ENCODE measurements at places on chromosomes 1 and 21.
A peak's percentile ranks its signal among the peaks of the same experiment; 100 is the strongest.

DNA sequence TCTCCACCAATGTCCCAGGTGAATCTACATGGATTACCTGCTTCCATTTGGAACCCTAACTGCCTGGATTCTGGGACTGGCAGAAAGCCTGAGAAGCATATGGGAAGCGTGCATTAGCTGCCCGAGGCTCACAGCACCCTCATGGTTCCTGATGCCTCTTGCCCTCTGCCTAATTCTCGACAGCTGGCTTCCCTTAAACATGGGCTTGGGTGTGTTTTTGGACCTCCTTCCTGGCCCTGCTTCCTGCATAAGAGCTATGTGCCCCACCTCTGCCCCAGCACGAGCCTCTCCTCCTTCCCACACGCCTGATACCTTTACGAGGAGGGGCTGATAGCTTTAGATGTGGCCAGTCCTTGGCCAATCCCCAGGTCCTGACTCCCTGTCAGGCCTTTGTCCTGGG lies 152.4 kb upstream of the HMGB4 start:
- H3K4me3 ChIP-seq = no peak overlapping the region
- H3K27me3 ChIP-seq = no peaks in the 10 kb centered on the region
- no peaks in the 10 kb centered on the region for H3K36me3 ChIP-seq
- no peak for DNase-seq
- no peaks in the 10 kb centered on the region for H3K4me1 ChIP-seq

DNA sequence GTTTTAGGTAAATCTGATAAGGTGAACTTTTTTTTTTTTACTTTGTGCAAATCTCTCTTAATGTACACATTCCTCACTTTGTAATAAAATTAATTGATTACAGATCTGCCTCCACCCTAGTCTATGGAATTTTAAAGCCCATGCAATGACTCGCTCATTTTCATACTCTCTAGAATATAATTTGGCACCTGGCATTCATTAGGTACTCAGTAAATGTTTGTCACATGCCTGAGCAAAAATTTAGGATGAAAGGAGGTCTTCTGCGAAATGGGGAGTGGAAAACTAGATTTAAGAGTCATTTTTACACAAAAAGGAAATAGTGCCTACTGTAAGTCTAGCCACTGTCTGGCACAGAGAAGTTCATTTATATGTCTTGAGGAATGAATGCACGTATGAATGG lies 350.1 kb downstream of the DPYD start:
- H3K27me3 ChIP-seq = no peaks in the 10 kb centered on the region
- no peak overlapping the region for H3K4me3 ChIP-seq
- DNase-seq = no peak
- no peak overlapping the region for H3K27ac ChIP-seq
- no peaks in the 10 kb centered on the region for H3K4me1 ChIP-seq
- H3K36me3 ChIP-seq = no peaks in the 10 kb centered on the region

GRCh38 chr1:99599678-99600175 lies 46.2 kb upstream of the PALMD start:
- DNase-seq = peak; percentile 97
- no peak overlapping the region for H3K4me3 ChIP-seq
- peaks cover 65% of the 10 kb centered on the region for H3K4me1 ChIP-seq
- H3K36me3 ChIP-seq = no peaks in the 10 kb centered on the region
- peak overlapping the region; percentile 93 for H3K27ac ChIP-seq

DNA sequence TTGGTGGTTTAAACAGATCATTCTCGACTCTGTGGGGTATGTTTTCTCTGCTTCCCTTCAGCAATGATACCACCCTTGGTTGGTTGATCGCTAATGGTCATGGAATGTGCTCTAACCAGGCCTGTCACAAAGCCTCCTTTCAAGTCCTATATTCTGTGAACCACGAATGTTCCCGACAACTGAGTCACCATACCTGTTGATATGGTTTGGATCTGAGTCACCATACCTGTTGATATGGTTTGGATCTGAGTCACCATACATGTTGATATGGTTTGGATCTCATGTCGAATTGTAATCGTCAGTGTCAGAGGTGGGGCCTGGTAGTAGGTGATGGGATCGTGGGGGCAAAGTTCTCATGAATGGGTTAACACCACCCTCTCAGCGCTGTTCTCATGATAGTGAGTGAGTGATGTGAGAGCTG lies 10.2 kb upstream of the CAMK2N1 start:
- no peaks in the 10 kb centered on the region for H3K27me3 ChIP-seq
- no peaks in the 10 kb centered on the region for H3K36me3 ChIP-seq
- peaks cover 23% of the 10 kb centered on the region for H3K4me1 ChIP-seq
- DNase-seq = no peak
- no peak overlapping the region for H3K4me3 ChIP-seq
- no peak overlapping the region for H3K27ac ChIP-seq

DNA sequence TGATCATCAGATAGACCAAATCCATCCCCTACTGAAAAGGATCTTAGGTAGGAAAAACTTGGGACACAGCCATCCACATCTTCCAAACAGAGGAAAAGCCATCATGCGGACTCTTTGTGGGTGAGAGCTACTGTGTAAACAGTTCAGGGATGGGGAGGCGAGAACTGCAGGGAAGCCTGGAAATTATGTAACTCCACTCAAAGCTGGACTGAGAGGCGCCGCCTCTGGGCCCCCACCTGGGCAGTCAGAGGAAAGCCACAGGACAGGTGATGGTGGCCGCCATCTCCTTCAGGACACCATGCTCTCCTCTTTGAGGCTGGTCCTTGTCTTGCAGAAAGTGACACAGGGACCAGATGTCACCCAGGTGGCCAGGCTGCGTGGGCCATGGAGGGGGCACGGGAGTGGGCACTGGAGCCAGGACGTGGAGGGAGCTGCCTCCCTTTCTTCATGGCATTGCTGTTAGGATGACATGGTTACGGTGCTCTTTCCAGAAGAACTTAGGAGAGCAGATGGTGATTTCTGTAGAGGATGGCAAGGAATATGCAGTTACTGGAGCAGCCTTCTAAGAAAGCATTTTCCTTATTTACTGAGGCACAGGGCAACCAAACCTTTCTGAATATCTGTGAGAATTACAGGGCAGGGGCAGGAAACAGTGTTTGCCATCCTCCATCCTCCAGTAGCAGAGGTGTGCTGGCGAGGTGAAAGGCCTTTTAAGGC lies 32.0 kb upstream of the TDRD10 start:
- no peaks in the 10 kb centered on the region for H3K4me1 ChIP-seq
- H3K27ac ChIP-seq = no peak overlapping the region
- H3K4me3 ChIP-seq = no peak overlapping the region
- H3K36me3 ChIP-seq = peaks cover 2% of the 10 kb centered on the region
- DNase-seq = no peak

GRCh38 chr1:234868296-234869147 lies 258.5 kb upstream of the IRF2BP2 start:
- H3K27ac ChIP-seq = no peak overlapping the region
- DNase-seq = no peak
- H3K4me3 ChIP-seq = no peak overlapping the region
- peaks cover 20% of the 10 kb centered on the region for H3K4me1 ChIP-seq

DNA sequence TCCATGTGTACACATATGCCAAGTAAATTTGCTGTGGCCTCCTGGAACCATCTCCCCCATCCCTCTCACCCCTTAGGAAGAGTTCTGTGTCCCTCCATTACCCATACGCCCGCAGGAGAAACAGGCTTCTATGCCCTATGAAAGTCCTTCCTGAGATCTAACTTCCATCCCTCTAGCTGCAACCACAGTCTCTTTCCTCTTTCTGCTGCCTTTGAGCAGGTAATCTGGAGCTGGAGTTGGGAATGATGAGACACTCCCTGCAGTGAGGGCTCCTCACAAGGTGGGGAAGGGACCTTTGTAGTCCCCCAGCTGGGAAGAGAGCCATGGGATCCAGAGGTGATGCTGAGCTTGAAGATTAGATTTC lies 2.0 kb upstream of the KCNQ4 start:
- no peak for DNase-seq
- H3K36me3 ChIP-seq = no peaks in the 10 kb centered on the region
- H3K27ac ChIP-seq = no peak overlapping the region

GRCh38 chr1:213326281-213327016 lies 275.4 kb downstream of the RPS6KC1 start:
- no peak overlapping the region for H3K4me3 ChIP-seq
- no peaks in the 10 kb centered on the region for H3K36me3 ChIP-seq
- DNase-seq = no peak
- no peaks in the 10 kb centered on the region for H3K4me1 ChIP-seq

DNA sequence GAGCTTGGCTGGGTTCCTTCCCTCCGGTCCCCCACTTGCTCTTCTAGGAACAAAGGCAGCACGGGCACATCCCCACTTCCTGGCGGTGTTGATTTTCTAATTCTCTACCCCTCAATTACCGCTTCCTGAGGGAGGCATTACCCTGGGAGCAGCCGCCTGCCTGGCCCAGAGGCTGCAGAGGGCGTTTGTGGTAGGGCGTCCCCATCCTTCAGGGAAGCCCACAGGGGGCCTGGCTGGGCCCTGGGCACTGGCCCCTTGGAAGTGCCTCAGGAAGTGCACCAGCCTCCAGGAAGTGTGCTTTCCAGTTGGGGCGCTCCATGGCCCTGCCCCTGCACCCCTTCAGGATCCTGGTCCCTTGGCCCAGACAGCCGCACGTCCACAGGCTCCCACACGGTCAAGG lies 42.1 kb upstream of the CASZ1 start:
- no peaks in the 10 kb centered on the region for H3K4me1 ChIP-seq
- H3K27me3 ChIP-seq = peaks cover 4% of the 10 kb centered on the region
- no peak for DNase-seq
- H3K36me3 ChIP-seq = no peaks in the 10 kb centered on the region

GRCh38 chr1:187091666-187092065 lies 262.9 kb downstream of the PLA2G4A start:
- no peak for DNase-seq
- no peaks in the 10 kb centered on the region for H3K36me3 ChIP-seq
- no peaks in the 10 kb centered on the region for H3K27me3 ChIP-seq
- no peak overlapping the region for H3K4me3 ChIP-seq
- no peak overlapping the region for H3K27ac ChIP-seq
- no peaks in the 10 kb centered on the region for H3K4me1 ChIP-seq

DNA sequence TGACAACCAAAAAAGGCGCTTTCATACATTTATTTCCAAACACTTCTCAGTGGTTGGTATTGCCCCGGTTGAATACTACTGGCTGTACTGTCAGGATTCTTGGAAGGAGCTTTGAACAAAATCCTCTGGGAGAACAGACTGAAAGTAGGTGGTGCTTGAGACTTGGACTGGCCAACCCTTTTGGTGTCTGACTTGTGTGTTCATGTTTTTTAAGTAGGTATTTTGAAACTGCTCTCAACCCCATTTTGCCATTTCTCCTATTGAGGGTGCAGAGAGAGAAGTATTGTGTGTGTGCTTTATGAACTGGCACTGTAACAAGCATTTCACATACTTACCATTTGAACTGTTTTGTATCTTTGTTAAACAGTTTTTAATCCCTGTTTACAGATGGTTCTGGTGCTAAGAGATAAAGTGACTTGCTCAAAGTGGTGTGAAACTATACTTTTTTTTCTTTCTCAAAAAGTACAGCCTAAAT lies 21.2 kb downstream of the ARID1A start:
- no peak for DNase-seq
- peaks cover 2% of the 10 kb centered on the region for H3K36me3 ChIP-seq
- no peak overlapping the region for H3K4me3 ChIP-seq
- H3K4me1 ChIP-seq = no peaks in the 10 kb centered on the region
- H3K27me3 ChIP-seq = no peaks in the 10 kb centered on the region
